ENCODE measurements at places on chromosomes 13 and 19. TPM values are rescaled to one million over a fixed set of nuclear protein-coding genes. Genes with fewer than 3 reads are reported as not detected.

The GRIN2D gene
- 0.16 TPM for total RNA-seq

DNA sequence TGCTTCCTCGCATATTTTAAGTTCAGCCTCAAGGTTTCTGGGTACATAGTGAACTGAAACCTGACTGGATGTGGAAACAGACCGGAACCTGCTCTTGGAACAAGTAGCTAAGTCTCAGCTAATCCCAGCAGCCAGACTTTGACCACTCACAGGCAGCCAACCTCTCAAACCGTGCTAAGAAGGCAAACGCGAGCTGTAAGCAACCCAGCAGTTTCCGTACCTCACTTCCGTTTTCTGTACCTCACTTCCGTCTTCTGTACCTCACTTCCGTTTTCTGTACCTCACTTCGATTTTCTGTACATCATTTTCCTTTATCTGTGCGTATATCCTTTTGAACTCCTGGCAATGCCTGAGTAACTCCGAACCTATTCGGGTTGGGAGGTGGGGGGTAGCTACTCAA lies 96.8 kb downstream of the SUCLA2 start:
- H3K27me3 ChIP-seq, result no peaks in the 10 kb centered on the region
- no peak for DNase-seq
- H3K4me3 ChIP-seq, result no peak overlapping the region
- no peaks in the 10 kb centered on the region for H3K36me3 ChIP-seq
- H3K27ac ChIP-seq, result peak overlapping the region; percentile 31

DNA sequence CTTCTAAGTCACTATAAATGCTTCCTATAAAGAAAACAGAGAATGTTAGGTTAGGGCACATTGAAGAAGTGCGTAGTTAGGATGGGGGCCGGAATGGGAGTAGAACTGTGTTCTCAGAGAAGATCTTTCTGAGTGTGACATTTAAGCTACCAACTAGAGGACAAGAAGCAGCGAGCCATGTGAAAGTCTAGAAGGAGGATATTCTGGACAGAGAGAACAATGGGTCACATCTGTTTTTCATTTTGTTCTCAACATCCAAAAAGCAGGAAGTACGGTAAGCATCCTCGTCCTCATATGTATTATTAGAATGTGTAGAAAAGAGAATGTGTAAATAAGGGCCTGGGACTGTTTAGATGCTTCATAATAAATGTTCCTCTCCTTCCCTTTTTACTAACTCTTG lies 44.5 kb upstream of the PARP4 start:
- H3K27ac ChIP-seq, result no peak overlapping the region
- no peak overlapping the region for H3K4me3 ChIP-seq
- H3K4me1 ChIP-seq, result no peaks in the 10 kb centered on the region
- no peak for DNase-seq

GRCh38 chr19:1453525-1454364 lies 3.8 kb downstream of the APC2 start:
- H3K4me3 ChIP-seq, result no peak overlapping the region
- H3K27me3 ChIP-seq, result peaks cover 98% of the 10 kb centered on the region
- H3K36me3 ChIP-seq, result no peaks in the 10 kb centered on the region
- peaks cover 24% of the 10 kb centered on the region for H3K4me1 ChIP-seq
- peak overlapping the region; percentile 0 for H3K27ac ChIP-seq
- DNase-seq, result no peak

- H3K4me1 ChIP-seq, result peaks cover 98% of the 10 kb centered on the region
- H3K27me3 ChIP-seq, result no peaks in the 10 kb centered on the region
- H3K36me3 ChIP-seq, result no peaks in the 10 kb centered on the region
- H3K27ac ChIP-seq, result peak overlapping the region; percentile 98
- DNase-seq, result no peak
- H3K4me3 ChIP-seq, result no peak overlapping the region
These were observed 6.7 kb downstream of the COL4A1 start for GRCh38 chr13:110300090-110300815.

DNA sequence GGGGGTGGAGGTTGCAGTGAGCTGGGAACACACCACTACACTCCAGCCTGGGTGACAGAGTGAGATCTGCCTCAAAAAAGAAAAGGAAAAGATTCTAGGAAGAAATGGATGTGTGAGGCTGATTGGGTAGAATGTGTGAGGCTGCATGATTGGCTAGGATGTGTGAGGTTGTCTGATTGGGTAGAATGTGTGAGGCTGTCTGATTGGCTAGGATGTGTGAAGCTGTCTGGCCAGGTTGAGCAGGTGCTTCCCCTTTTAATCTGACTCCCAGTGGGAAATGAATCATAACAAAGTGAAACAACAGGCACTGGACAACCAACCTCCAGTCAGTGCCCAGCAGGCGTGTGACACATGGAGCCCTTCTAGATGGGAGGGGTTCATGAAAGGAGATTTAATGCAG lies 14.7 kb downstream of the C13orf46 start:
- no peak overlapping the region for H3K4me3 ChIP-seq
- no peaks in the 10 kb centered on the region for H3K4me1 ChIP-seq
- H3K27ac ChIP-seq, result no peak overlapping the region
- no peak for DNase-seq
- no peaks in the 10 kb centered on the region for H3K27me3 ChIP-seq
- H3K36me3 ChIP-seq, result no peaks in the 10 kb centered on the region

DNA sequence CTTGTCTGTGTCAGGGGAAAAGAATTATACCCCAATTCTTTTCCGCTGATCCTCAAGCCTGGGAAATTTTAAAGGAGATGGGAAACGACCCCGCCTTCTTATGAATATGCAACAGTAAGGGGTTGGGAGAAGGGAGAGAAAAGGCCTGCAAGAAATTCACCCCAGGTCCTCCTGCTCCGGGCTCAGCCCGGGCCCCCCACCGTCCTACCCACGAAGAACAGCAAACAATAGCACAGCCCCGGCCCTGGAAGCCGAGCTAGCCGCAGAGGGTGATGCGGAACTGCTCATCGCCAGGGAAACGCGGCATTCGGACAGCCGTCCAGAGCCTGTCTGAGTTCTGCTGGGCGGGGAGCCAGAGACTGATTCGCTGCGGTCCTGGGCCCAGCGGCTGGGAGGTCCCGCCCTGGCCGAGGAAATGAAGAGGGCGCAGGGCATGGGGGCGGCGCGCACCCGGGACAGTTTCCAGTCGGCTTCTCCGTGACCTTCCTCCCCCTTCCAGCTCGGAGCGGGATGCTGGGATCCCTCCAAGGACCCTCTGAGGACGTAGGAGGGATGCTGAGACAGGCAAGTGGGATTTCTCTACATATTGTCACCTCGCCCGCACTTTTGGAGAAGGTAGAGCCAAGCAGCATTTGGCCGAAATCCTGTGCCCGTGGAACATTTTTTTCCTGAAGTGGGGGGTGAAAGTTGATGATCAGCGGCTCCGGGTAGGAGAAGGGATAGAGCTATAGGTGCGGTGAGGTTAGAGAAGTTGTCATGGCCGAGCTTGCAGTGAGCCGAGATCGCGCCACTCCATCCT lies 82.3 kb upstream of the C1QTNF9B start:
- H3K27me3 ChIP-seq, result no peaks in the 10 kb centered on the region
- peak overlapping the region; percentile 56 for H3K4me3 ChIP-seq
- peak overlapping the region; percentile 15 for H3K27ac ChIP-seq
- peak; percentile 87 for DNase-seq

GRCh38 chr19:18499055-18499775 lies 22.7 kb downstream of the ELL start:
- H3K4me1 ChIP-seq, result peaks cover 86% of the 10 kb centered on the region
- no peak overlapping the region for H3K4me3 ChIP-seq
- H3K27ac ChIP-seq, result peak overlapping the region; percentile 64
- no peak for DNase-seq

- no peak overlapping the region for H3K27ac ChIP-seq
- H3K36me3 ChIP-seq, result no peaks in the 10 kb centered on the region
- no peak for DNase-seq
- no peak overlapping the region for H3K4me3 ChIP-seq
These were observed 21.7 kb downstream of the CBY2 start for GRCh38 chr13:45723798-45724197.

DNA sequence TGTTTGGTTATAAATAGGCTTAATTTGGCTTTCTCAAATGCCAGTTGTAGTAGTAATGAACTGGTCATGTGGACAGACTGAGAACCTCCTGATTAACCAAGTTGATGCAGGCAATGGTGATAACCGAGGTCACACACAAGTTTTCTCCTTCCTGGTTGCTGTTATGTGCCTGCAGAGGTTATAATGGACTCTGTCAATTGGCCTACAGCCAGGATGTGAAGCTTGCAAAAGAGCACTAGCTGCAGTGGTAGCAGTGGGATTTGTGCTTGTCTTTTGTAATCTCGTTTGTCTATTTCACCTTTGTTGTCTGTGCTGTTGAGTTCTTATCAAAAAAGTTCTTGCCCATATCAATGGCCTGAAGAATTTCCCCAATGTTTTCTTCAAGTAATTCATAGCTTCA lies 20.6 kb downstream of the OR10H3 start:
- H3K27ac ChIP-seq, result no peak overlapping the region
- H3K4me3 ChIP-seq, result no peak overlapping the region
- H3K36me3 ChIP-seq, result no peaks in the 10 kb centered on the region
- H3K27me3 ChIP-seq, result peaks cover 13% of the 10 kb centered on the region
- H3K4me1 ChIP-seq, result no peaks in the 10 kb centered on the region
- no peak for DNase-seq

The SLC10A2 gene
- not detected for total RNA-seq

- no peak overlapping the region for H3K27ac ChIP-seq
- H3K4me3 ChIP-seq, result no peak overlapping the region
- H3K27me3 ChIP-seq, result no peaks in the 10 kb centered on the region
- H3K4me1 ChIP-seq, result no peaks in the 10 kb centered on the region
- H3K36me3 ChIP-seq, result no peaks in the 10 kb centered on the region
- no peak for DNase-seq
These were observed 112.9 kb upstream of the PEG3 start for GRCh38 chr19:56953470-56953869.

DNA sequence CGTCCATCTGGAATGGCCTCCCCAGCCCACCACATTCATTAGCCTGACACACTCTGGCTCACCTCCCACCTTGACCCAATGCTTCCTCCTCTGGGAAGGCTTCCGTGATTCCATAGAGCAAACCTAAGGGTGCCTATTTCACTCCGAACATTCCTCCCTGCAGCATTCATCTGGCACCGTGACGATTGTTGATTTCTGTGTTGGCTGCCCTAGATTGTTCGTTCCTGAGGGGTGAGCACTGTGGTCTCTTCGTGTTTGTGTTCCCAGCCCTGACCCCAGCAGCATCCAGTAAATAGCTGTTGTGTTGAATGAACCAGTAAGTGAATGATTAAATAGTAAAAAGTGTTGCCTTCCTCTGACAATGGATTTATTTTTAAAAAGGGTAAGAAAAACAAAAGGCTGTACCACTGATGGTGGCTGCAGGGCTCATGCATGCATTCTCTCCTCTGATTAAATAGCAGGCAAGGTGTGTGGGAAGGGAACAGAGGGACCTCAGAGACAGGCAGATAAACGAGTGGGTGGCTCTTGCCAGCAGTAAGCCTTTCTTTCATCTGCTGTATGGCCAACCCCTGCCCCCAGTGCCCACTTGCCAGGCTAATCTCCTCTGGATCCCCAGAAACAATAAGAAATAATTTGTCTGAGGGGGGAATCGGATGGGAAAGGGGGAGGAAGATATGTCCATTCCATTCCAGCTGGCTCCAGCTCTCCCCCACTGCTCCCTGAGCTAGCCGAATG lies 48.4 kb upstream of the CACNA1A start:
- H3K27me3 ChIP-seq, result peaks cover 7% of the 10 kb centered on the region
- no peak for DNase-seq
- H3K27ac ChIP-seq, result no peak overlapping the region
- H3K36me3 ChIP-seq, result no peaks in the 10 kb centered on the region

- H3K4me3 ChIP-seq, result no peak overlapping the region
- H3K27me3 ChIP-seq, result no peaks in the 10 kb centered on the region
- no peak for DNase-seq
- H3K4me1 ChIP-seq, result no peaks in the 10 kb centered on the region
- H3K27ac ChIP-seq, result no peak overlapping the region
These were observed 22.4 kb upstream of the IGFL4 start for GRCh38 chr19:46063201-46063600.

DNA sequence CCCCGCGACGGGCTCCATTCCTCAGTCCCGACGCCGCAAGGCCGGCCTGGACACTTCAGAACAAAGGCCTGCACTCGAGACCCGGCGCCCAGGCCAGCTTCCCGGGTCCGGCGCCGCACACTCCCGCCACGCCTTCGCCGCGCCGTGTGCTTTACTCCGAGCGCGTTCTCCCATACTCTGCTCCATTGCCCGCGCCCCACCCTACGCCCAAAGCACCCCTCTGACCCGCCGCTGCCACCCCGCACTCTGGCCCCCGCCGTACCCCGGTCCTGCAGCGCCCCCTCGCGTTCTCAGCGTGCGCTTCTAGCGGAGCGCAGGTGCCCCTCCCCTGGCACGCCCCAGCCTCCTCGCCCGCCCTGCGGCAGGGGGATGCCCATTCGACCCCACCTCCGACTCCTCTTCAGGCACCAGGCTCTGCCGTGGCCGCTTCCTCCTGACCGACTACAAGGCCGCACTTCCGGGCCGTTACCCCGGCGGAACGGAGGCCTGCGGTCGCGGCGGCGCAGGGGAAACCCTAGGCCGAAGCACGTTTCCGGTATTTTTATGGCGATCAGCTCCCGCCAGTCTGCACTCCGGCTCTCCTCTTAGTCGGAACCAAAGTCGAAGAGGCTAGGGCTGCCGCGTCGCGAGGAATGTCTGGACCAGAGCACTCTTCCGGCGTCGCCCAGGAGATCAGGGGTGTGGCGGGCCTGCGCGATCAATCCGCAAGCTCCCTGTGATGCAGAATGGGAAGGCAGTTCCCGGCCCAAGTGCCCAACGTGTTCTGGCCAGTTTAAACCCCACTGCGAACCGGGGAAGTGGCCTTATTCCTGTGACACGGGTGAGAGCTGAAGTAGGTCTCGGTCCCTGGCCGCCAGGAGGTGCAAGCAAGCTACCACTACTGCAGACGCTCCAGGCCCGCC lies at the start of gene ZBTB45:
TSS of gene ZBTB45 (minus strand) at position 456 of the 902 bp plus-strand sequence. CDS start 2,137 bp downstream, outside the sequence.
- H3K4me1 ChIP-seq, result peaks cover 41% of the 10 kb centered on the region
- peaks cover 13% of the 10 kb centered on the region for H3K36me3 ChIP-seq
- DNase-seq, result peak; percentile 97
- H3K27me3 ChIP-seq, result no peaks in the 10 kb centered on the region

- no peaks in the 10 kb centered on the region for H3K27me3 ChIP-seq
- H3K4me3 ChIP-seq, result no peak overlapping the region
- no peaks in the 10 kb centered on the region for H3K36me3 ChIP-seq
- DNase-seq, result no peak
- H3K27ac ChIP-seq, result no peak overlapping the region
These were observed 38.8 kb upstream of the ZNF429 start for GRCh38 chr19:21466627-21467026.

GRCh38 chr13:46183018-46183946 lies 1.3 kb upstream of the LCP1 start:
- no peaks in the 10 kb centered on the region for H3K36me3 ChIP-seq
- H3K4me3 ChIP-seq, result no peak overlapping the region
- no peak overlapping the region for H3K27ac ChIP-seq
- H3K27me3 ChIP-seq, result no peaks in the 10 kb centered on the region
- H3K4me1 ChIP-seq, result no peaks in the 10 kb centered on the region

DNA sequence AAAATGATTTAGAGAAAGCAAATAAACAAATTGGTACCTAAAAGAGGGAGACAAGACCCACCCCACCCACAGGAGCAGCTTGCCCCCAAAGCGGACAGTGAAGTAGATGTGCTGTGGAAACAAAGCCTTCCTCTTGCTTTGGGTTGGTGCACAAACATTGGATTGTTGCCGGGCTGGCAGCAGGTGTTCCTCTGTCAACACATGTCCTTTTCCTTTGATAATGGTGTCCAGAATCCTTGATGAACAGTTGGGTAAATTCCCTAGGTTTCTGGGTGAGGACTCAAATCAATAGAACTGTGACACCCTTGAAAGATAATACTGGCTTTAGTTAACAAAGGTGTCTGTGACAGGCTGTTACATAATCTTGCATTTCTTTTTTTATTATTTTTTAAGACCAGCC lies 311.8 kb downstream of the SPRY2 start:
- no peak overlapping the region for H3K4me3 ChIP-seq
- H3K36me3 ChIP-seq, result no peaks in the 10 kb centered on the region
- no peak for DNase-seq
- H3K27ac ChIP-seq, result no peak overlapping the region
- H3K4me1 ChIP-seq, result no peaks in the 10 kb centered on the region
